ENCODE measurements at places on chromosomes 6 and 20.

GRCh38 chr20:42961771-42962170, 227.9 kb downstream of the PTPRT start:
- DNase-seq: no peak

DNA sequence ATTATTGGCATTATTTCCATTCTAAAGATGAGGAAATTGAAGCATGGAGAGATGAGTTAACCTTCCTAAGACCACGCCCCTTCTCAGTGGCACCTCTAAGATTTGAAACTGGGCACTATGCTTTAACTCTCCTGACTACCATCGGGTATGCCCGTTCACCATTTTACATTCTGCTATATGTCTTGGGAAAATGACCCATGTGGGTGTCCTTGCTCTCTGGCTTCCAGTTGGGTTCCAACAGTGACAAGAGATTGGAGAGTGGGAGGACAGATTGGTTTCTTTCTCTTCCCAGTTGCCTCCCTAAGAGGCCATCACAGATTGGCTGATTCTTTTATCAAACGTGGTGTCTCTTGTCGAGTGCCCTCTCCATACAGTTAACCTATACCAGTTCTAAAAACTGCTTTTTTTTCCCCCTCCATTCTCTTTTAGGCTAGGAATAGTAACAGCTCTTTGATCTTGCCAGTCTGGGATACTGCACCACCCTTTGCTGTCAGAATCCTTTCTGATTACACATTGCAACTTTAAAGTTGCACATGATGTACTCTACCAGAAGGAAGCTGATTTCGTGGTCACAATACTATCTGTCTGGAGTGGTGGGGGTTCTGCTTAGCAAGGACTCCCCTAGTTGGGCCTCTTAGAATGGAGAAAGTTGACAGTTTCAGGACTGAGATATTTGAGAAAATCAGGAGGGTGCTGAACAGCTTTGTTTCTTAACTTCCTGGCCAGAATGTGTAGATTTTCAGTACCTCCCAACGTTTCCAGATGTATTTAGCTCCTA, 88.0 kb upstream of the ELOVL5 start:
- DNase-seq: no peak

GRCh38 chr6:106102034-106102433, 15.9 kb downstream of the PRDM1 start:
- no peak for DNase-seq

DNA sequence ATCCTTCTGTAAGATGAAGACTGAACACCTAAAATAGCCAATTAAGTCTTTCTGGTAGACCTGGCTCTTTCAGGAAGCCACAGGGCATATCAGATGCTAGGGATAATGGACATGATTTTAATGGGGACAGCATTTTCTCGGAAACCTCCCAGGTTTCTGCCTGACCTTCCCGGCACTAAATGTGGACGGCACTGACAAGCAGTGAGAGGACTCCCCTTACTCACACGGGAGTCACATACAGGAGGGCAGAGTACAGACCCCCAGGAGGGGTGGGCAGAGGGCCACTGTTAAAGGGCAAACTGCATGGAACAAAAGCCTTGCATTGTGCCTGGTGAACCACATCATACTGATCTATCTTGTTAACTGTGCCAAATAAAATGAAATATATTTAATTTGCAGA, 19.9 kb downstream of the PSMG4 start:
- DNase-seq: no peak

GRCh38 chr6:93365445-93365844, 53.9 kb downstream of the EPHA7 start:
- DNase-seq: no peak

DNA sequence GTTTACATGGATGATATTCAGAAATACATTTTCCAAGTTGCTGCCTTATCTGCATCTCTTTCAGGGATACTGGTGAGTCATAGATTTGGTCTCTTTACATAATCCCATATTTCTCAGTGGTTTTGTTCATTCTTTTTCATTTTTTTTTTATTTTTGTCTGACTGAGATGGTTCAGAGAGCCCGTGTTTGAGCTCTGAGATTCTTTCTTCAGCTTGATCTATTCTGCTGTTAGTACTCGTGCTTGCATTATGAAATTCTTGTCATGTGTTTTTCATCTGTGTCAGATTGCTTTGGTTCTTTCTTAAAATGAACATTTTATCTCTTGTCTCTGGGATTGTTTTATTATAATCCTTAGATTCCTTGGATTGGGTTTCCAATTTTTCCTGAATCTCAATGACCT, 317.3 kb downstream of the DOK5 start:
- no peak for DNase-seq

DNA sequence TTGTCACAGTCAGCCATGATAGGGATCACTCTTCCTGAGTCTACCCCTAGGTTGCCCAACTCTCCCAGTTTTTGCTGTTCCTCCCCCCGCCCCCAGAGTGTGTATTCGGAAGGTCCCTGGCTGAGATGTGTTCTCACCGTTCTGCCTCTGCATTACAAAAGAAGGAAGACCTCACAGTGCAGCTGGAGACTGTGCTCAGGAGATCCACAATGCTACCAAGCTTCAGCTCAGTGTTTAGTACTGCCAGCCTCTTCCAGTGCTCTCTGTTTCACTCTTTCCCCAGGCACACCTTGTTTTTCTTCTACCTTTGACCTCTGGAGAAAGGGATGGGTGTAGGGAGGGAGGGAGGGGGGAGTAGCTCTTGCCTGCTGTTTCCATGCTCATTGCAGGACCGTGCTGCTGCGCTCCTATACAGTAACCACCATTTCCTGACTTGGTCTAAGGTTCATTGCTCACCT, 13.4 kb upstream of the MOCS1 start:
- DNase-seq: no peak

- no peak for DNase-seq
Measured at GRCh38 chr20:25087186-25087929, 5.4 kb upstream of the VSX1 start.

GRCh38 chr6:88166493-88167351, 575 bp upstream of the CNR1 start:
- DNase-seq: no peak

All from pulmonary artery endothelial cell (primary cell).